ENCODE measurements at places on chromosomes 13 and 19.

DNA sequence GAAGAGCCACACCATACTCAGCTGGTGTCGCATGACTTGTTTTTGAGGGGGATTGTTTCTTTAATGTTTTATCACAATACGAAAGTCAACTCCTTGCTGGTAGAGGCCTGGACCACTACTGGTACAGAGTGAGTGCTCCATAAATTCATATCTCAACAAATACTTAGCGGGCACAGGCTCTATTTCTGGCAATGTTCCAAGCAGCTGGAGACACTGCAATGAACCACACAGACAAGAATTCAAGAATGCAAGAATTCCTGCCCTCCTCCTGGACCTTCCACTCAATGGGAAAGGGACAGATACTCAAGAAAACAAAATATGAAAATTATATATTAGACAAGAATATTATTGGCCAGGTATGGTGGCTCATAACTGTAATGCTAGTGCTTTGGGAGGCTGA lies 5.1 kb upstream of the FXYD5 start:
- DNase-seq: no peak

DNA sequence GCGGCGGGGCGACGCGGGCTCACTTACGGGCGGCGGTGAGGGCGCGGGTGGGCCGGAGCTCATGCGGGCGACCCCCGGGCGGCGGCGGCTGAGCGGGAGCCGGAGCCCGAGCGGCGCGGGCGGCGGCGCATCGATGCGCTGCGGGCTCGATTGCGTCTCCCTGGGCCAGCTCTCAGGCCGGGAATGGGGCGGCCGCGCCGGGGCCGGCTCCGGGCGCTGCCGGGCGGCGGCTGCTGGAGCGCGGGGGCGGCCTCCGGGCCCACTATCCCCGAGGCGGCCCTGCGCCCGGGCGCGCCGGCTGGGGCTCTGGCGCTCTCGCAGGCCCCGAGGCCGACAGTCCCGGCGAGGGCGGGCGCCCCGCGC lies 1.4 kb upstream of the TSHZ3 start:
- no peak for DNase-seq

- no peak for DNase-seq
These were observed 59.2 kb downstream of the GJA3 start for GRCh38 chr13:20101467-20102316.

DNA sequence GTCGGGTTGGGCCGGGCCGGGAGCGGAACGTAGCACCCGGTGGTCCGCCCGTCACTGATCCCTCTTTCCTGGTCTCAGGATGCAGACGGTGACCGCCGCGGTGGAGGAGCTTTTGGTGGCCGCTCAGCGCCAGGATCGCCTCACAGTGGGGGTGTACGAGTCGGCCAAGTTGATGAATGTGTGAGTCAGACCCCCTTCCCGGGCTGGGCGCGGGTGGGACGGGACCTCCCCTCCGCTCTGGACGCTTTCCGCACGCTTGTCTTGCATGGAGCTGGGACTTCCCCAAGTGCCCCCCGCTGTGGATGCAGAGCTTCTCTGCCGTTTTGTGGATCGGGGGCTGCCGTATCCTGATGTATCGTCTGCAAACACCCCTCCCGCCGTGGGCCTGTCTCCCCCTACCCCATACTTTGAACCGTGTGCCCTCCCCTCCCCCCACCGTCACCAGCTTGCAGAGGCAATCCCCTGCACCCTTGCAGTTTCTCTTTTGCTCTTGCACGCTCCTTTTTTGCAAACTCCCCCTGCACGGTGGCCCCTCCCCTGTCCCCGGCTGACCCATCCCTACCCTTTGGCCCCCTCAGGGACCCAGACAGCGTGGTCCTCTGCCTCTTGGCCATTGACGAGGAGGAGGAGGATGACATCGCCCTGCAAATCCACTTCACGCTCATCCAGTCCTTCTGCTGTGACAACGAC lies 669 bp downstream of the GADD45B start:
- no peak for DNase-seq
